ENCODE measurements at places on chromosomes 12 and 14. TPM values are rescaled to one million over a fixed set of nuclear protein-coding genes. Genes with fewer than 3 reads are reported as not detected.

The RASAL1 gene
- 0.17 TPM for total RNA-seq

The SVOP gene
- not detected for total RNA-seq

The LUM gene
- total RNA-seq = 0.21 TPM

The PSMA6 gene
- 290 TPM for total RNA-seq

The ESR2 gene
- total RNA-seq = 0.08 TPM

The CD163L1 gene
- 0.20 TPM for total RNA-seq

The TUNAR gene
- not detected for total RNA-seq

The PHETA1 gene
- total RNA-seq = 10.8 TPM

The TPPP2 gene
- not detected for total RNA-seq

The FOXG1 gene
- 0.12 TPM for total RNA-seq

The FZD10 gene
- total RNA-seq = not detected

The NPFF gene
- total RNA-seq = not detected

The STXBP6 gene
- 2.0 TPM for total RNA-seq

The ATN1 gene
- total RNA-seq = 87.8 TPM

The ENDOU gene
- total RNA-seq = not detected

The SOS2 gene
- 11.6 TPM for total RNA-seq

The NKX2-8 gene
- 4.1 TPM for total RNA-seq

The LRRIQ1 gene
- total RNA-seq = 1.3 TPM

The EFS gene
- not detected for total RNA-seq

The LRRC43 gene
- total RNA-seq = not detected

The NELL2 gene
- total RNA-seq = not detected

The METTL1 gene
- 53.0 TPM for total RNA-seq

The LRP1 gene
- 15.5 TPM for total RNA-seq

The FOXM1 gene
- total RNA-seq = 87.7 TPM

The BDKRB2 gene
- 1.9 TPM for total RNA-seq

The RPS6KL1 gene
- 0.55 TPM for total RNA-seq

The ORMDL2 gene
- 77.5 TPM for total RNA-seq

The ASB2 gene
- total RNA-seq = 0.80 TPM

The MMP19 gene
- 0.24 TPM for total RNA-seq

The NANOG gene
- not detected for total RNA-seq

The LRRK2 gene
- total RNA-seq = 1.6 TPM

The GPR162 gene
- 0.42 TPM for total RNA-seq

The SLC2A14 gene
- total RNA-seq = 0.12 TPM

The SPRING1 gene
- total RNA-seq = 16.5 TPM

The GEMIN2 gene
- 24.5 TPM for total RNA-seq

The LRP1-AS gene
- total RNA-seq = not detected

The KRT81 gene
- total RNA-seq = 3,561 TPM

The LAG3 gene
- 1.5 TPM for total RNA-seq

The SLC10A1 gene
- not detected for total RNA-seq

The PLBD2 gene
- total RNA-seq = 34.4 TPM

The SPIC gene
- total RNA-seq = not detected

The KLHL33 gene
- not detected for total RNA-seq

The DTX1 gene
- 0.31 TPM for total RNA-seq

The CCDC197 gene
- total RNA-seq = not detected

The AICDA gene
- total RNA-seq = 0.31 TPM

The KRT85 gene
- total RNA-seq = not detected

The EML5 gene
- 0.45 TPM for total RNA-seq

The ASIC1 gene
- total RNA-seq = 3.8 TPM

The TSHR gene
- not detected for total RNA-seq

The NXPH4 gene
- 2.7 TPM for total RNA-seq

The TMEM132C gene
- not detected for total RNA-seq

The RAB35 gene
- total RNA-seq = 78.2 TPM

The TMPRSS12 gene
- not detected for total RNA-seq

The DCAF4 gene
- total RNA-seq = 27.5 TPM

The MYH7 gene
- total RNA-seq = not detected

Data from A549 treated with ZK216348 at 1 μM for 4 hours (cell line).